ENCODE measurements at places on chromosomes 1 and 21. TPM values are rescaled to one million over a fixed set of nuclear protein-coding genes. Genes with fewer than 3 reads are reported as not detected.

- no peak for DNase-seq
Observed at GRCh38 chr1:27547220-27548116, 56.5 kb downstream of the AHDC1 start.

DNA sequence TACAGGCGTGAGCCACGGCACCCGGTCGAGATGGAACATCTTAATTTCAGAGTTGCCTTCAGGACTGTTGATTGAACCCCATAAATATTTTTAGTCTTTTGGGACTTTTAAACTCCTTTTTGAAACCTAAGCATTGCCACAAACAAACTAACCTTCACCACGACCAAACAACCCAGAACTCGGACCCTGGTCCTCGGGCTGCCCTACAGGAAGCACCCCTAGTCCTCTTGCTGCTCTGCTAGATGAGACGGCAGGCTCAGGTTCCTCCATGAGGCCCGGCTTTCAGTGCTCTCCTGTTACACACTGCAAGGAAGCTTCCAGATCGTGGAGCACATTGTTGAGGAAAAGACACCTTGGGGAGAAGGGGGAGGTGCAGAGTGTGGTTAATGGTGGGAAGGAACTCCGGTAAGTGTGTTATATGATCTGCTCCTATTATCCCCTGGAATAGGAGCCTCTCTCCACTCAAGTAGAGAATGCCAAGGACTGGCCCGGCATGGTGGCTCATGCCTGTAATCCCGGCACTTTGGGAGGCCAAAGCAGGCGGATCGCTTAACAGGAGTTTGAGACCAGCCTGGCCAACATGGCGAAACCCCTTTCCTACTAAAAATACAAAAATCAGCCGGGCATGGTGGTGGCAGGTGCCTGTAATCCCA lies 5.7 kb downstream of the EPHX1 start:
- DNase-seq, result no peak

- DNase-seq, result no peak
Observed at GRCh38 chr21:25456672-25457071, 150.6 kb downstream of the MRPL39 start.

DNA sequence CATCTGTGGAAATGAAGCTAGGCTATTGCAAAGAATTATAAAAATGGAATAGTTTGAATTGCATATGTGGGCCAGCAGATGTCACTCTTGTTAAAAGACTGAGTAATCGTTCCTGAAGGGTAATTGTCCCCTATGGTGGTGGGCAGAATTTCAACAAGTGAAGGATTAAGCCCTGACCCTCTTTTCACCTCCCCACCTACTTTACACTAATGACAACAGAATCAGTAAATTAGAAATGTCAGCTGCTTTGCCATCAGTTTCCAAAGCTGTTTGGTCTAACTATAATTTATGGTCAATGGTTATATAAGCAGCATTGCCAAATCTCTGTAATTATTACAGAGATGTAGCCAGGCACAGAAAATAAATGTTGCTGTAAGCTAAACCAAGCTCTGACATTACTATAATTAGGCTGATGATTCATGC lies 898.6 kb downstream of the AMY1C start:
- no peak for DNase-seq

DNA sequence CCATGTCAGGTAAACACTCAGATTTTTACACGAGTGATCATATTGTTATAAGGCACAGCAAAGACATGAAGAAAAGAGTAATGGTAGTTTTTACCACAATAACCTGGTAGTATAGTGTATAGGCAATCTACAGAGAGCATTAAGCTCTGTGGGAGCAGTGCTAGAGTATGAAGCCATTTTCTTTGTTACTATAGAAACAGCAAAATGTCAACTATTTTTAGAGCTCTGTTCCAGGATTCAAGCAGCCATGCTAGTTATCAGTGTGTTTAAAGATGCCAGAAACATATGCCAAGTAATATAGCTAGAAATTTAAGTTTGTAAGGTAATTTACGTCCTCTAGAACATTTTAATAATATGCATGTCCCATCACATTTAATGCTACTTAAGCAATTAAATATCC lies 77.6 kb upstream of the RGS18 start:
- DNase-seq, result no peak

DNA sequence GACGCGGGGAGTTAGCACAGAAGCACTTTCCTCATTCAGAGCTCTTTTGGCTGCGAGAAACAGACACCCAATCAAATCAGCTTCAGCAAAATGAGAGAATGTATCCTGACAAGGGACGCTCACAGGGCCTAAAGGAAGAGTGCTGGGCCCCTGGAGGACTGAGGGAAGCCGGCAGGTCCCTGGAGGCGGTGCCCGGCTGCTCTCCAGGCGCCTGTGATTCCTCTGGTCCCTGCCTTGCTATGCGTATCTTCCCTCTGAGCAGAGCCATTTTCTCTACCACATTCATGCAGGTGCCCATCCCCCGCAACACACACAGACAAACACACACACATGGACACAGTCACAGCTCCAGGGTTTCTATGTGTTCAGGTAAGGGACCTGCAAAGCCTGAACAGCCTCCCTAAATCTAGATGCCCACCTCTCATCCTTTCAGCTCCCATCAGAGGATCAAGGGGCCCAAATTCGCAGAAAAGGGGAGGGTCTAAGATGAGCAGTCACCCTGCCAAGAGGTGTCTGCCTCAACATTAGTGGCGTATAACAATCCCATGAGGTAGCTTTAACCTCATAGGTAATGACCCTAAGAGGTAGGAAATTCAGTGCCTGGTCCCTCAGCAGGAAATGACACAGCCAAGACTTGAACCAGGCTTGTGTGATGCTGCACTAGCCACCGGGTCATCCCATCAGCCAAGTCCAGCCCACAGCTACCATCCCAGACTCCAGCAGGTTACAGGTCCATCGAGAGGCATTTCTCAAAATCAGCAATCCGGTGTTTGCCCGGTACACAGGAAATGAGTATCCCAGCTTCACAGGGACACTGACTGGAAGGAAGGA lies 29.0 kb downstream of the PTAFR start:
- no peak for DNase-seq

DNA sequence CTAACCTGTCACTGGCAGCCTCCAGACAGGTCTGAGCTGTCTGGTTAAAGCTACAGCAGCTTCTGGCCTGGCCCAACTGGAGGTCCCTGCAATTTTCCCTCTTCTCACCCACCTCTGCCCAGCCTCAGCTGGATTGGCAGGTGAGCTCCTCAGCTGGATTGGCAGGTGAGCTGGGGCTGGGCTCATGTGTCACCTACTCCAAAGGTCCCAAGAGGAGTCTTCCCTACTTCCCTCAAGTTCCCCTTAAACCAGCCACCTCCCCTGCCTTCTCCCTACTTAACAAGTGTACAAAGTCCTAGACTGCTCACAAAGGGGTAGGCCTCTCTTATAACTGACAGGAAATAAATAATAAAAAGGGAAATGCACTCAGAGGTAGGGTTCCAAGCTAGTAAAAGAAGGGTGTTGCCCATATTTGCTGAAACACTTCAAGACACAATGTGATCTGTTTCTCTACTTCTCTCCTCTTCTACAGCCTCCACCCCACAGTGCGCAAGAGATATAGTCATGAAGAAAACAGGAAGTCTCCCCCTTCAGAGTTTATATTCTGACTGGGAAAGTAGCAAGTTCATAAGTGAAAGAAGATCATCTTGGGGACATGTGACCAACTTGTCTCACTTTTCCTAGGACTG lies at the start of gene GPA33:
TSS of gene GPA33 (minus strand) at position 64 of the 629 bp plus-strand sequence. CDS start 90 bp downstream, outside the sequence.
- DNase-seq, result no peak

- no peak for DNase-seq
Observed at GRCh38 chr1:226987623-226988333, 47.7 kb downstream of the COQ8A start.

- DNase-seq, result no peak
Observed at GRCh38 chr1:84689514-84690396, 506 bp downstream of the SSX2IP start.

- no peak for DNase-seq
Observed at GRCh38 chr1:77434967-77435366, 153.1 kb downstream of the AK5 start.

- no peak for DNase-seq
Observed at GRCh38 chr1:15231714-15232201, 15.3 kb upstream of the FHAD1 start.

- DNase-seq, result no peak
Observed at GRCh38 chr1:38699330-38700076, 160.1 kb downstream of the RRAGC start.

GRCh38 chr1:111654839-111655238 lies 35.2 kb downstream of the RAP1A start:
- DNase-seq, result no peak

GRCh38 chr1:192343344-192343743 lies 26.6 kb downstream of the RGS21 start:
- no peak for DNase-seq

DNA sequence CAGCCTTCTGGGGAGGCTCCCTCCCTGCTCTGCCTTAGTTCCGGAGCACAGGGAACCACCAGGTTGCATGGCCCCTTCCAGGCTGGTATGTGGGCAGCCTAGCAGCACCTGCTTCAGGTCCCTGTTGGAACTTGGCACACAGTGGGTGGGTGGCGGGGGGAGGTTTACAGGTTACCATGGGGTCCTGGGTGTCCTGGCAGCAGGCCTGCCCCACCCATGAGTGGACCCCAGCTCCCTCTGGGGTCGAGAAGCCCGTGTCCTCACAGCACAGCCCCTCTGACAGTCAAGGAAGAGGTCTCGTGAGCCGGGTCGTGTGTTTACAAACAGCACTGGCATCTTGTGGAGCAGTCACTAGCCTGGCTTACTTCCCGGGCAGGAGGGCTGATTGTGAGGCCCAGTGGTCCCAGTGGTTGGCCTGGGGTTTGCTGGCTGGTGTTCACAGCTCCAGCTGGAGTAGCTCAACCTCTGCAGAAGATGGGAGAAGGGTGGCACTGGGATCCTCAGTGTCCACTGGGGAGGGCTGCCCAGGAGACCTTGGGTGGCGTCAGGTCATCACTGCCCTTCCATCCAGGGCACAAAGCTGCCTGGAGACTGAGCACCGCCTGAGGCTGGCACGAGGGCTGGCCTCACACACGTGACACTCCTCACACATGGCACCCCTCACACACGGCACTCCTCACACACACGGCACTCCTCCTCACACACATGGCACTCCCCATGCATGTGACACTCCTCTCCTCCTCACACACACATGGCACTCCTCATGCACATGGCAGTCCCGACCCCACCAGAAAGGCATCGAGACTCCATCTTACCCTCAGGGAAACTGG lies 100.9 kb downstream of the RIPK4 start:
- no peak for DNase-seq

DNA sequence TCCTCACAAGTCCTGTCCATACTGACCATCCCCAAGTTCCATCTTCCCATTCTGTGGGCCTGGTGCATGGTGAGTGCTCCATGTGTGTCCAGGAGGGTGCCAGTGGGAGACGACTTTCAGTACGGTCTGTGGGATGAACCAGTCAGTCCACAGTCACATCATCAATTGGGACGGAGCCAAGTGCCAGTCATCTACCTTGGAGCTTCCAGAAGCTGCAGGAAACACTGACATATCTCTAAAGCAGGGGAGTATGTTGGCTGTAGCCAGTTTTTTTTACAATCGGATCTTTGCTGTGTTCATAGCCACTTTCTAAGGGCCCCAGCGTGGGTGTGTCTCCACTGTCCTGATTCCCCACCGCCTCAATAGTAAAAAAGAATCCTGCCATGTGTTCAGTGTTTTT lies 13.6 kb upstream of the TRIM17 start:
- no peak for DNase-seq

DNA sequence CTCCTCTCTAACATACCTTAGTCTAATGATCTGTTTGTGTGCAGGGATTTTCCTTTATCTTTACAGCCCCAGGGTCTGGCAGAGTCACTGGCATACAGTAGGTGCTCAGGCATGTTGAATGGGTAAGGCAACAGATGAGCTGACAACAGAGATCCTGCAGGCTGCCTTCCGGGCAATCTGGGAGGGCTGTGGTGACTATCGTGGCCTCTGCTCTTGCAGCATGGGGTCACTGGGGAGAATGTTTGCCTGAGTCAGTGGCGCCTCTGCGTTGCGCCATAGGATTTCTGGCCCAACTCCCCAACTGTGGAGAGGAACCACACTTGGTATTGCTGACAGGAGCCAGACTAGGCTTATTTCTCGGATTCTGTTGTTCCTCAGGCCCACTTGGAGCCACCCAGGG lies 93.8 kb downstream of the LAMC2 start:
- DNase-seq, result no peak

- no peak for DNase-seq
Observed at GRCh38 chr21:33266789-33267135, 595 bp downstream of the IL10RB start.

GRCh38 chr21:43025636-43026180 lies 49.9 kb downstream of the CBS start:
- no peak for DNase-seq

GRCh38 chr1:161260376-161261260 lies 2.1 kb downstream of the PCP4L1 start:
- no peak for DNase-seq

The S100A8 gene
- 16.5 TPM for total RNA-seq

The VASH2 gene
- total RNA-seq, result 19.7 TPM

The DIPK1A gene
- 21.8 TPM for total RNA-seq

The ASTN1 gene
- total RNA-seq, result 6.3 TPM

The LCE1C gene
- not detected for total RNA-seq

The RNF186 gene
- total RNA-seq, result not detected

The KLF17 gene
- total RNA-seq, result 0.95 TPM

The SHC1 gene
- total RNA-seq, result 61.2 TPM

Measured in urinary bladder (tissue), 4 donors.